CD4-positive, alpha-beta T cell treated with Interleukin-4 for 4 hours (primary cell): ENCODE measurements at places on chromosomes 11 and 22.

- DNase-seq, result peak; percentile 59
Observed at GRCh38 chr11:75562048-75562835, at the start of gene SERPINH1. SERPINH1 (plus strand) TSS chr11:75562253; CDS start chr11:75566350, 4,097 bp downstream.

DNA sequence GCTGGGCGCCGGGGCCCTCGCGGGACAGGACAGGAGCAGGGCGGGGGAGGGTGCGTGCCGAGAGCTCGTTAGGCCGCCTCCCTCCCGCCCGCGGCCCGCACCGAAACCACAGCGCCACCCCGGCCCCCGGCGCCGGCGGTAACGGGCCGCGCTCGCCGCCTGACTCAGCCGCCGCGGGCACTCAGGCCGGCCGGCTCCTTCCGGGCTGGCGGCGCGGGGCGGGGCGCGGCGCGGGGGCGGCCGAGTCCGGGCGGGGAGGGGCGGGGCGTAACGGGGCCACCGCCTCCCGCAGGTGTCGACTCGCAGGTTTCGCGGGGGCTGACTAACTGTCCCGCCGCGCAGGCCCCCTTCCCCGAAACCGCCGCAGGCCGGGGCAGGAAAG is at the start of gene AP5B1:
AP5B1 (minus strand) TSS at position 207 of the 382 bp plus-strand sequence. CDS start 385 bp downstream, outside the sequence.
- DNase-seq, result peak; percentile 62

GRCh38 chr22:32951076-32951806 is 106.9 kb downstream of the SYN3 start:
- DNase-seq, result no peak

GRCh38 chr11:45730014-45730413 is 64.6 kb upstream of the CHST1 start:
- no peak for DNase-seq

DNA sequence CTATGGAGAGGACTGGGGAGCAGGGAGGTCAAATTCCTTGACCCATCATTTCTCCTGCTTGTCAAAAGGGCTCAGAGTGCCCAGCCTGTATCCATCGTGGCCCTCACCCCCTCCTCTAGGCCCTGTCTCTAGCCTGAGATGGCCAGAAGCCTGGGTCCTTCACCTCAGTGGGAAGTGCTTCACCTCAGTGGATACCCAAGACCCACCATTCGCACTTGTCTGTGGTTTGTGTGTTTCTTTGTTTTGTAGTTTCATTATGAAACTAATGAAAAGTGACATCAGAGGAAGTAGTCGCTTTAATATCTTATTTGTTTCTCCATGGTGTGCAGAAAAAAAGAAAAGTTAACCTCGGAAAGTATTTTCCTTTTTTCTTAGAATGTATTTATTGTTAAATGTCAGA is 194.0 kb upstream of the CADM1 start:
- no peak for DNase-seq

DNA sequence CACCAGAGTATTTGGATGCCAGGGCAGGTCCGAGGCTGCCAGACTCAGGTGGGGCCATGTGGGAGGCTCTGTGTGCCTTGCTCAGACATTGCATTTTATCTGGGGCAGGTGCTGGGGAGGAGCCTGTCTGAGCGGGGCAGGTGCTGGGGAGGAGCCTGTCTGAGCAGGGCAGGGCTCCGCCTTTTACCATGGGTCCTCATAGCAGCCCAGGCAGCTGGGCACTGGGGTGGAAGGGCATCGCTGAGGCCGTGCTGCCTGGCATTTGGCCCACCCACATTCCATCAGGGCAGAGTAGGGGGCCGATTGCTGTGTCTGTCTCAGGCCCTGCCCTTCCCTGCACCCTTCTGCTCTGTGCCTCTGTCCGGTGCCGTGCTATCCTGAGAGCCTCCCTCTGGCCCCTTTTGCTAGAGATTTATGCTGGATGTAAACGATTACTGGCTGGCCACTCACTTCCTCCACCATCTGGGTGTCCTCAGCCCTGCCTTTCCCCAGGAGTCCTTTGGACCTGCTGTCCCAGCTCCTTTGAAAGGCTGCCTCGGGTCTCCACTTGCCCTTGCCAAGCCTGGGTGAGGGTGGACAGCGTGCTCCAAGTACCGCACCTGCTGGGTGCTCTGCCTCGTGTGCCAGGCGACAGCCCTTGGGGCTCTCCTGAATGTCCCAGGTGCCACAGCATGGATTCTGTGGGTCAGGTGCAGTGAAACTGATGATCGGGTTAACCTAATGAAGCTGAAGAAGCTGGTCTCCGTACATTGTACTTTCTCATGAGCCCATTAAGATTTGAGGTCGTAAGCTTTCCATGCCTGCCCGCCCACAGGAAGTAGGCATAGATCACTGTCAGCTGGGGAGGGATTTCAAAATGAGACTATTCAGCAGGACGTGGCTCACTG is 281.6 kb downstream of the TBC1D22A start:
- DNase-seq, result no peak

GRCh38 chr11:132638423-132638822 is 893.9 kb downstream of the OPCML start:
- no peak for DNase-seq

DNA sequence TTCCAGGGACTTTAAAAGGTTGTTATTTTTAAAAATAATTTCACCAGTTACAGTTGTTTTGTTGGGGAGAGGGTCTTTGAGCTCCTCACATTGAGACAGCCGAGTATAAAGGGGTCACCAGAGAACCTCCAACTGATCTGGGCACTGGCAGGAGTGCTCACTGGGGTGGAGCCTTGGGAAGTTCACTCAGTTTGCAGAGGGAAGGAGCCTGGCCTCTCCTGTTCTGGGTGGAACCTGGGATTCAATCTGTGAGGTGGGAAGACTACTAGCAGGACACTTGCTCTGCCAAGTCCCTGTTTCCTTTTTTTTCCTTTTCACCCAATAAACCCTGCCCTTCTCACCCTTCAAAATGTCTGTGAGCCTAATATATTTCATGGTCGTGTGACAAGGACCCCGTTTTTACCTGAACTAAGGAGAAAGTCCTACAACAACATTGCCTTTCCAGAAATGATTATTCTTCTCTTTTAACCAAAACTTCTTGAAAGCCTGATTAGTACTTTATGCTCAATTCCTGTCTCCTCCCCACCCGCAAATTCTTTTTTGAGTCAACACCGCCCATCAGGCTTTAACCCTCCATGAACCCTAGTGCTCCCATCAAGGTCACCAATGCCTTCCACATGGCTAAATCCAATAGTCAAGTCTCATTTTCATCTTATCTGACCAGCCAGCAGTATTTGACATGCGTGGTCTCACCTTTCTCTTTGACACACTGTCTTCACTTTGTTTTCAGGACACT is 22.0 kb upstream of the MSANTD2 start:
- DNase-seq, result no peak

GRCh38 chr22:39777716-39778454 is 115.7 kb downstream of the ENTHD1 start:
- no peak for DNase-seq

DNA sequence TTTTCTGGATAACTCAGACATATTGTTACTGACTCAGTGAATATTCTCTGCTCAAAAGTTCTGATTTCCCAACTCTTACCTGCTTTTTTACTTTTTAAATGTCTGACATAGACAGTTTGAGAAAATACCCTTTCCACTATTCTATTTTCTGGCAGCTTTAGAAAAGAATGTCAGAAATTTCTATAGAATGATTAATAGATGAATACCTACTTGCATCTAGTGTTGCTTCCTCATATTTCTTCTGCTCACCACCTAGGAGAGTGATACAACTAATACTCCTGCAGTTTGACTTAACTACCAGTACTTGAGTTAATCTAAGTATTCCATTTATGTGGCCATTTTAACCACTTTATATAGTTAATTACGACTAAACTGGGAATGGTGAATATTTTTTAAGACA is 55.2 kb downstream of the KDM2A start:
- no peak for DNase-seq

DNA sequence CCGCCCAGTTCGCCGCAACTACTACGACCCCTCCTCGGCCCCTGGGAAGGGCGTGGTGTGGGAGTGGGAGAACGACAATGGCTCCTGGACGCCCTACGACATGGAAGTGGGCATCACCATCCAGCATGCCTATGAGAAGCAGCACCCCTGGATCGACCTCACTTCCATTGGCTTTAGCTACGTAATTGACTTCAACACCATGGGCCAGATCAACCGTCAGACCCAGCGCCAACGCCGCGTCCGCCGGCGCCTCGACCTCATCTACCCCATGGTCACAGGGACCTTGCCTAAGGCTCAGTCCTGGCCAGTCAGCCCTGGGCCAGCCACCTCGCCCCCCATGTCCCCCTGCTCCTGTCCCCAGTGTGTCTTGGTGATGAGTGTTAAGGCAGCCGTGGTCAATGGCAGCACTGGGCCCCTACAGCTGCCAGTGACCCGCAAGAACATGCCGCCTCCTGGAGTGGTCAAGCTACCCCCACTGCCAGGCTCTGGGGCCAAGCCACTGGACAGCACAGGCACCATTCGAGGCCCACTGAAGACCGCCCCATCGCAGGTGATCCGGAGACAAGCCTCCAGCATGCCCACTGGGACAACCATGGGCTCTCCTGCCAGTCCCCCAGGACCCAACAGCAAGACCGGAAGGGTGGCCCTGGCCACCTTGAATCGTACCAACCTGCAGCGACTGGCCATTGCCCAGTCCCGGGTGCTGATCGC is 10.0 kb downstream of the DTX4 start:
- no peak for DNase-seq

DNA sequence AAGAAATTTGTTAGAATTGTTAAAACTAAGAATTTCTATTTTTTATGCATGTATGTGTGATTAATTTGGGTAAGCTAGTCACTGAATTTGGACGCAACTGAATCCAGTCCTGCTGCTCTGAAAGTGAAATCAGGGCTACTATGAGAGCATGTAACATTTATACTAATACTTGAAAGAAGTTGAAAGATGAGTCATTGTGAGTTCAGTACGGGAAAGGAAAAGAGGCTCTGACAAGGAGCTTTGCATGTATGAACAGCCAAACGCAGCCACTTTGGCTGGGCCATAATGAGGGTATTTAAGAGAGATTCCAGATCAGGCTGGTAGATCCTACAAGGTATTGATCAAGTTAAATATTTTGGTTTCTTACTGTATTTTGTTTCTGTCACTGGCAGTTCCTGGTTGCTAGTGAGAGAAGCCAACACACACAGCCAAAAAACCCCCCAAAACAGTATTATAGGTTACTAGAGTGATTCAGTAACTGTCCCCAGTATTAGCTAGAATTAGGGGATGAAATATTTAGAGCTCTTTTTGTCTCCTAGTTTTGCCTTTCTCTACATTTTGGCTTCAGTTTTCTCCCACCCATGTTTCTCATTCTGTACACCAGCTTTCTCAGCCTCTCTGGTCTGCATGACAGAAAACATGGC is 14.1 kb downstream of the AASDHPPT start:
- DNase-seq, result no peak

GRCh38 chr11:7670641-7671040 is 2.7 kb downstream of the CYB5R2 start:
- DNase-seq, result no peak

- DNase-seq, result no peak
Observed at GRCh38 chr11:124747406-124748099, 4.5 kb downstream of the VSIG2 start.

GRCh38 chr11:88474655-88475054 is 137.1 kb upstream of the CTSC start:
- no peak for DNase-seq

- no peak for DNase-seq
Observed at GRCh38 chr11:35814081-35814695, 129.7 kb upstream of the LDLRAD3 start.

DNA sequence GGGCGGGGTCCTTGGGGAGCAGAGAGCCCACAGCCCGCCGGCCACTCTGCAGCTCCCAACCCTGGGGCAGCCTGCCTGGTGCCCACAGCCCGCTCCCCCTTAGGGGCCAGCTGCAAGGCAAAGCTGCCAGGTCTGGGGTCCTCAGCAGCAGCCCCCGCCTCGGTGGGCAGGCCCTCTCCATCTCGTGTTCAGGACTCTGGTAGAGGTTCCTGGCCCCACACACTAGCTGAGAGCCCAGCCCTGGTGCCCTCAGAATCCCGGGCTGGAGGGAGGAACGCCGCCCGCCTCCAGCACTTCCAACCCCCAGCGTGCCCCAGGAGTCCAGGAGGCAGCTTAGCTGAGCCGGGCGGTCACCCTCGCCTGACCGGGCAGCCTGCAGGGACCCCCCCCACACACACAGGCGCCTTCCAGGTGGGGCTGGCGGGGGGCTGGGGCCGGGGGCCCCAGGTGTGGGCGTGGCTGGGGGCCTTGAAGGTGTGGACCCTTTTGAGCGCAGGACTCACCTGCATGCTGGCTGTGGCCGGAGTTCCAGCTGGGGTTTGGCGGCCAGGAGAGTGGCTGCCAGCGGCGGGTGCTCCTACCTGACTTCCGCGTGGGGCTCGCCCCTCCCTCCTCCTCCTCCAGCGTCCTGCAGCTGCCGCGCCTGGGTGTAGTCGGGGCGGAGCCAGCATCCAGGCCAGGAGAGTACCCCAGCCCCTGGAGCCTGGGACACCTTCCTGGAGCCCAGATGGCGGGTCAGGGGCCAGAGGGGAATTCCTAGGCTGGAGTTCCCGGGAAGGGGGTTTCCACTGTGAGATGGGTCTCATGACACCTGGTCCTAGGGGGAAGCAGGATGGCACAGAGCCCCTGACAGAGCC is at the start of gene ANO9:
ANO9 (minus strand) TSS at position 594 of the 857 bp plus-strand sequence; CDS start at position 509, 85 bp downstream.
- peak; percentile 54 for DNase-seq

GRCh38 chr11:114180301-114181055 is 115.7 kb upstream of the NNMT start:
- no peak for DNase-seq

DNA sequence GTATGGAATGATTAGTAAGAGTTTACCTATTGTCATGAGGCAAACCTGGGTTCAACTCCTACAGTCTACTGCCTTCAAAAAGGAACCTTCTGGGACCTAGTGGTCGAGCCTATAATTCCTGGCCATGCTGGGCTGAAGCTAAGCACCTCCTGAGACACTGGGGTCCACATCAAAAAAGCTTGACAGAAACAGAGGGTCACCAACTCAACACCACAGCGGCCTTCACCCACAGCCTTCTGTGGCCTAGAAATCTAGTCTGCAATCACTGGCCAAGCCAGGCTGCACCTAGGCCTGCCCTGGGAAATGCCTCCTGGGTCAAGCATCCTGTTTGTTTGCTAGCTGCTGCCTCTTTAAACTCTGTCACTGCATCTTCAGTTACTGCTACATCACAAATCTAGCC is 153.9 kb upstream of the C11orf58 start:
- no peak for DNase-seq

GRCh38 chr11:44408711-44409470 is 99.0 kb upstream of the ALX4 start:
- no peak for DNase-seq

DNA sequence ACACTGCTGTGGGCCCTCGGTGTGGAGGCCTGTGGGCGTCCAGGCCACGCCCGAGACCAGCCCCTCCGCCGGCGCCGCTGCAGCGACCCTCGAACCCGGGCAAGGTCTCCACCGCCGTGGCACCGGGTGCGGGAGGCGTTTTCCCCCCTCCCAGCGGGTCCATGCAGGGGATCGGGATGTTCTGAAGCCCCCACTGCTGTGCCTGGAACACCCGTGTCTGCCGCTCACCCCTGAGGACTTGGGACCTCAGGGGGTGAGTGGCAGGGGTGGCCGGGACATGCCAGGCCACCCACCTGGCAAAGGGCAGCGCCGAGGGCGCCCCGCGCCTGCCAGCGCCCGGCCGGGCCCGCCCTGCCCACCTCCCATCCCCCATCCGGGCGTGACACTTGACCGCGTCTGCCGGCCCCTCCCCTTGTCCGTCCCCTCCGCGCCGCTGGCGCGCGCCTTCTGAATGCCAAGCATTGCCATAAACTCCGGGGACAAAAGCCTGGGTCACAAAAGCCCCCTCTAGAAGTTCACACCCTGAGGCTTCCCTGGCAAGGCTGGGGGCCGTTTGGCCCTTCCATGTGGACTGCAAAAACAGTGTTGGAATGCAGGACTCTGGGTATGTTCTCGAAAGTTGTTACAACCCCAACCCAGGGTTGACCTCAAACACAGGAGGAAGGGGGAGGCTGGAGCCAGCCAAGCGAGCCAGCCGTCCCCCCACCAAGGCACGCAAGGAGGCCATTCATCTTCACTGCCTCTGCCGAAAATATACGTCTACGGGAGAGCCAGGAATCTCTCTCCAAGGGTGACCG is 819 bp upstream of the KCNQ1OT1 start:
- peak; percentile 11 for DNase-seq
